ENCODE measurements at places on chromosomes 13 and 19.

GRCh38 chr19:6073858-6074708 lies 36.2 kb downstream of the RFX2 start:
- DNase-seq = no peak

- DNase-seq = no peak
These were observed 73.2 kb upstream of the MEDAG start for GRCh38 chr13:30832845-30833332.

GRCh38 chr19:3743486-3743885 lies 18.0 kb downstream of the APBA3 start:
- peak; percentile 37 for DNase-seq

DNA sequence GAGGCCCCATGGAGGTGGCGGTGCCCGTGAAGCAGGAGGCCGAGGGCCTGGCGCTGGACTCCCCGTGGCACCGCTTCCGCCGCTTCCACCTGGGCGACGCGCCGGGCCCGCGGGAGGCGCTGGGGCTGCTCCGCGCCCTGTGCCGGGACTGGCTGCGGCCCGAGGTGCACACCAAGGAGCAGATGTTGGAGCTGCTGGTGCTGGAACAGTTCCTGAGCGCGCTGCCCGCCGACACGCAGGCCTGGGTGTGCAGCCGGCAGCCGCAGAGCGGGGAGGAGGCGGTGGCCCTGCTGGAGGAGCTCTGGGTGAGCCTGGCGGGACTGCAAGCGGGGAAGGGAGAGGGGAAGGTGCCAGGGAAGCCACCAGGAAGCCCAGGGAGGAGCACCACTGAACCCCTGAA lies 5.8 kb downstream of the ZNF444 start:
- no peak for DNase-seq

- DNase-seq = no peak
These were observed 97.3 kb downstream of the AKAP11 start for GRCh38 chr13:42369071-42369797.

- peak; percentile 66 for DNase-seq
These were observed 559 bp upstream of the SSBP4 start for GRCh38 chr19:18418483-18419194.

- DNase-seq = no peak
These were observed 52.0 kb downstream of the TINCR start for GRCh38 chr19:5515737-5516136.

DNA sequence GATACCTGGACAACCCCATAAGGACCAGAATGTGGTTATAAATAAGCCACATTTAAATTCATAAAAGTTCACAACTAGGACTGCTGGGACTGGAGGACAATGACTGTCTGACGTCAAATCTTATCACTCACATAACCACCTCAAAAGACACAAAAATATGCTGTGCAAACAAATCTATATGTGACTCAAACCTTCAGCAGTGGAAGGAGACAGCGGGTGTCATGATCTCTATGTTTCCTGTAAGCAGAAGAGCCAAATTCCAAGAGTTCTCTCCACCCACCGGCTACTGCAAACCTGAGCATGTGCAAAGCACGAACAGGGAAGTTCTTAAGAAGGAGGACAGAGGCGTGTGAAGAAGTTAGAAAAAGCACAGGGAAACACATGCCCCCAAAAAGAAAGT lies 113.2 kb downstream of the MYCBP2 start:
- DNase-seq = no peak

- no peak for DNase-seq
These were observed 28.5 kb upstream of the PSPC1 start for GRCh38 chr13:19810996-19811881.

DNA sequence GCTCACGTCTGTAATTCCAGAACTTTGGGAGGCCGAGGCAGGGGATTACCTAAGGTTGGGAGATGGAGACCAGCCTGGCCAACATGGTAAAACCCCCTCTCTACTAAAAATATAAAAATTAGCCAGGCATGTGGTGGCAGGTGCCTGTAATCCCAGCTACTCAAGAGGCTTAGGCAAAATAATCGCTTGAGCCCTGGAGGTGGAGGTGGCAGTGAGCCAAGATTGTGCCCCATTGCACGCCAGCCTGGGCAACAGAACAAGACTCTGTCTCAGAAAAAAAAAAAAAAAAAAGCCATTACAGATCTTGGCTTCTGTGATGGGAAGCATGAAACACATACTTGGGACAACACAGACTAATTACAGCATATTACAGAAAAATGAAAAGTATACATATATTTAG lies 1404.5 kb upstream of the SPRY2 start:
- no peak for DNase-seq

- no peak for DNase-seq
These were observed 185.7 kb downstream of the PTPRS start for GRCh38 chr19:5154799-5155426.

- DNase-seq = no peak
These were observed 19.0 kb downstream of the LYL1 start for GRCh38 chr19:13083627-13084026.

DNA sequence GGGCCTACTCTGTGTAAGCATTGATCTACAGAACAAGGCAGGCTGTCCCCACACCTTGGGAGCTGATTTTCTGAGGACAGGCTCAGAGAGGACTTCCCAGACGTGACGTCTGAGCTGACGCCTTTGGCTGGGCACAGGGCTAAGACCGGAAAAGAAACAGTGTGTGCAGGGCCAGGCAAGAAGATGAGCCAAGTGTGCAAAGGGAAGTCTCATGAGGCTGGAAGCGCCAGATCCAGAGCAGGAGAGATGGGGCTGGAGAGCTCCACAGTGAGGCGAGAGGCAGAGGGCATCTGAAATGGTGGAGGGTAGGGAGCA lies 12.7 kb downstream of the IGLON5 start:
- no peak for DNase-seq

GRCh38 chr13:39670445-39670844 lies 15.0 kb downstream of the COG6 start:
- no peak for DNase-seq

GRCh38 chr13:80360453-80360800 lies 19.5 kb upstream of the SPRY2 start:
- no peak for DNase-seq

DNA sequence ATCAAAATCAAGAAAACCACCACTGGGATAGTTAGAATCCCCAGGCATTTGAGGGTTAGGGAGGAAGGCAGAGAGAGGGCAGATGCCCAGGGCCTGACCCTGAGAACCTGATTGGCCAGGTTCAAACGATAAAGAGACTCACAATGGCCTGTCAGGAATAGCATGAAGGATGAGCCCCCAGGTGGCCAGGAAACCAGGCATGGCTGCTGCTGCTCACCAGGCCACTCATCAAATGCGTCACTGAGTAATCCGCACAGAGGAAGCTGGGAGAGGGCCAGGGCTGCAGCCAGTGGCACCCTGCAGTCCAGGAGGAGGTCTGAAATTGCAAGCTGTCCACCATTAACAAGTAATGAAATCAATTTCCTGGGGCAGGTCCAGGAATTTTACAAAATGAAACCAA lies 111.3 kb downstream of the KATNAL1 start:
- DNase-seq = no peak

GRCh38 chr13:67277581-67277980 lies 47.4 kb upstream of the PCDH9 start:
- DNase-seq = no peak

DNA sequence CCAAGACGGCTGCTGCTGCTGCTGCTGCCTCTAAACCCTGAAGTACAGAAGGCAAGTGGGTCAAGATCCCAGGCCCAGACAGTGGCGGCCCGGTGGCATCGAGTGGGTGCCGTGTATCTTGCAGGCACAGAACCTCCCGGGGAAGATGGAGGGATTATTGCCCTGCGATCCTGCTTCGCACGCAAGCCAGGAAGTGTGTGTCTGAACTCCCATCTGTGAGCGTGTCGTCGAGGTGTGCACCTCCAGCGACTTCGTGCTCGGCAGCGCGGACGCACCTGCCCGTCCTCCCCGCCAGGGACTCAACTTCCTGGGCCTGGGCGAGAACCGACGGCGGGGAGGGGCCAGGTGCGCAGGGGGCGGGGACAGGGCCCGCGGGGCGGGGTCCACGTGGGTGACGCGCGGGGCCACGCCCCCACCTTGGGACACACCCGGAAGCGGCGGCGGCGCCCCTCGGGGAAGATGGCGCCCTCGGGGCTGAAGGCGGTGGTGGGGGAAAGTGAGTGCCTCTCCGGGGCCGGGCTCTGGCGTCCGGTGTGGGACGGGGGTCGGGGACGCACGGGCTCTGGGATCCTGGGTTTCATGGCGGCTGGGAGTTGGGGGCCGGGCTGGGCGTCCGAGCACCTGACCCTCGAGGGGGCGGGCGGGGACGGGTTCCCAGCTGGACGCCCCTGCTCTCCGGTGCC lies at the start of gene STXBP2:
Gene STXBP2, plus strand, starts transcription at position 420 of the 683 bp plus-strand sequence. Its CDS starts 40 bp downstream, at position 460.
- peak; percentile 95 for DNase-seq

GRCh38 chr13:41019011-41019487 lies at the start of gene ELF1:
Gene ELF1 (minus strand): TSS chr13:41019316. CDS start chr13:40982054, 37,262 bp downstream.
- DNase-seq = peak; percentile 78

DNA sequence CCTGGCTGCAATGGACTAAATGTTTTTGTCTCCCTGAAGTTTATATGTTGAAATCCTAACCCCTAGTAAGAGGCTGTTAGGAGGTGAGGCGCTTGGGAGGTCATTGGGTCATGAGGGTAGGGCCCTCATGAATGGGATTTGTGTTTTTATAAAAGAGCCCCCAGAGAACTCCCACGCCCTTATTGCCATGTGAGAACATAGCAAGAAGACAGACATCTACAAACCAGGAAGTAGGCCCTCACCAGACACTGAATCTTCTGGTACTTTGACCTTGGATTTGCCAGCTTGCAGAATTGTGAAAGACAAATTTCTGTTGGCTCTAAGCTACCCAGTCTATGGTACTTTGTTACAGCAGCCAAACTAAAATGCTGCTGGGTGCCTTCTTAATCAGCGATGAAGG lies 96.1 kb upstream of the SPATA13 start:
- peak; percentile 16 for DNase-seq

DNA sequence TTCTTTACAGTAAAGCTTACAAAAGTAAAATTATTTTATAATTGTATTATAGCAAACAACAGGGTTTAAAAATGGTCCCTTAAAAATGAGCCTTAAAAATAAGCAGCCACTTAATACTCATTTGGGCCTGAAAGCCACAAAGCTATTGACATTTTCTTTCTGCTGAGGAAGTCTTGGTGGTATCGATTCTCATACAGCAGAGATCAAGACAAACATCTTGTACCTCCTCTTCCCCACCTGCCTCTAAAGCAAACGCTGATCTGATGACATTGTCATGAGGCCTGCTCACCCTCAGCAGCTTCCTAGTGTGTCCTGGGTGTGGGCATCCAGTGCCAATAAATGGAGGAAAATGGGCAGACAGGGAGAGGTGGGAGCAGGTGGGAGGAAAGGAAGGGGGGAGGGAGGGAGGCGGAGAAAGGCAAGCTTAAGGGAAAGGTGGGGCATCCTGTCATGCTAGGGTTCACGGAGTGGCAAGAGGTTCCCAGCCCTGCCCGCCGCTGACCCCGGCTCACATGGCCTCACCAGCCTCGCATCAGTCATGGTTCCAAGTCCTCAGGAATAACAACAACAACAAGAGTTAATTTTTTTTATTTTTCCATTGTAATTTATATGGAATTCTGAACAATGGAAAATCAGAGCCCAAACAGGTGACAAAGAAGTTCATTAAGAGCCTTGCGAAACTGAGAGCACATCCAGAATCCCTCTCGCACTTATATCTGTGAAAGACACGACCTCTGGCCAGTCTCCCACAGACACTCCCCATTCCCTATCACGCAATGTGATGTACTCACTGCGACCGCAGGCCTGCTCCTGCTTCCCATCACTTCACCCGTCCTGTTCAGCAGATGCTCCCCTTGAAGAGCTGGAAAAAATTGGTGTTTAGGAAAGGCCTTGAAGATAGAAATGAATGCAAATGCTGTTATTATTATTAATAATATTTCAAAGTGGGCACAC lies 15.1 kb upstream of the ATP11A start:
- DNase-seq = no peak

GRCh38 chr19:30784850-30785457 lies 412.8 kb downstream of the ZNF536 start:
- peak; percentile 77 for DNase-seq

- no peak for DNase-seq
These were observed 60.4 kb downstream of the KCNRG start for GRCh38 chr13:50075619-50076097.

DNA sequence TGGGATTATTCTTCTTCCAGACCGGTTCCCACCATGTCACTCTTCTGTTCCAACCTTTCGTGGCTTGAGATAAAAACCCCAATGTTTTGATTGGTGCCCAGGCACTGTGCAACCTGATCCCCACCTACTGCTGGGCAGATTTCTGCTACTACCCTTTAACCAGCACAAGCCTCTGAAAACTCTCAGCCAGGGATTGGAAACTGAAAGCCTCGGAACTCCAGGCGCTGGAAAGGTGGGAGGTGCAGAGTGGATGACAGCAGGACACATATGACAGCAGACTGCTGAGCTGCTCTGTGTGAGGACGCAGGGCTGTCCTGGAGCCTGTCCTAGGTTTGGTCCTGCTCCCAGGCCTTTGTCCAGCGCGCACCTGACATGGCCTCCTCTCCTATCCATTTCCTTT lies 68.5 kb upstream of the GTF3A start:
- no peak for DNase-seq

DNA sequence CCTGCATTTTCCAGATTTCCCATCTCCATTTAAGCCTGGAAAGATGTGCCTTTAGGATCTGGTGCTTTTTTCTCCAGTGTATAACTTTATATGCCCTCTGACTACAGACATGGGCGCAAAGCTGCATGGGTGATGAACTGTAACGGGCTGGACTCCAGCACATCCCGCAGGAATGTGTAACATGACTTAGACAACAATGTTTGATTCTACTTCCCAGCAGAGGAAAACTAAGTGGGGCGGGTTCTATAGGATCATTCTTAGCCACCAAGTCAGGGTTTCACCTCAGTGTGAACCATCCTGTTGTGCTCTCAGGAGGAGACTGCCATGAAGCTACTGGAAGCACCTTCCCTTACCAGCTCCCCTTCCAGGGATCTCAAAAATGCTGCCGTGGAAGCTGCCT lies 93.2 kb upstream of the SERP2 start:
- no peak for DNase-seq

DNA sequence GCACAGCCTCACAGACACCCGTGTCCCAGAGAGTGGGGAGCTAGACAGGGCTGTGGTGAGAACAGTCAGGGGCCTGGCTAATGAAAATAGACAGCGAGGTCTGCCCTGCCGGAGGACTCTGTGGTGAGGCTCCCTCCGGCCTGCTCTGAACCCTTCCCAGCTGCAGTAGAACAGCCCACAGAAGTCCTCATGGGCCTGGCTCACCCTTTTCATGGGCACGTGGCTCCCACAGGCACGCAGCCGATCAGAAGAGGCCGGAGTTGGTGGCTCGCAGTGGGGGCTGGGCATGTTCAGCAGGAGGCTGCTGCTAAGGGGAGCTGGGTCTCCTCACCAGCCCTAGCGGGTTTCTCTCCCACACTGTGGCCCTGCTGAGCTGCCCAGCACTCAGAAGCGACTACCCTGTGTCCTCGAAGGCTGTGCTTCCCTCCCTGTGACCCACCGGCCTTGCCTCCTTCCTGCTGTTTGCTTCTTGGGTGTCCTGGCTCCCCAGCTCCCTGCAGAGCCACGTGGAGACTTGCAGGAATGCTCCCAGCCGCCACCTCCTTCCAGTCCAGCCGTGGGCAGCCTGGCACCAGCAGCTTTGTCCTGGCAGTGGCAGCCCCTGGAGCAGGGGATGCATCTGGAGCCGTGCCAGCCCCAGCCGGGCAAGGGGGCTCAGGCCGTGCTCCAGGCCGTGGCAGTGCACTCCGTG lies 138.7 kb downstream of the KDM4B start:
- no peak for DNase-seq

- DNase-seq = no peak
These were observed 130.5 kb downstream of the LMO7 start for GRCh38 chr13:75766636-75767035.

GRCh38 chr13:42125046-42125445 lies 76.6 kb downstream of the DGKH start:
- DNase-seq = no peak

GRCh38 chr13:82436099-82436585 lies 1446.1 kb downstream of the SLITRK1 start:
- DNase-seq = no peak

- DNase-seq = no peak
These were observed 19.6 kb downstream of the ZBTB7A start for GRCh38 chr19:4046946-4047683.
